LoVo (cell line): ENCODE measurements at places on chromosomes 2 and 18.

DNA sequence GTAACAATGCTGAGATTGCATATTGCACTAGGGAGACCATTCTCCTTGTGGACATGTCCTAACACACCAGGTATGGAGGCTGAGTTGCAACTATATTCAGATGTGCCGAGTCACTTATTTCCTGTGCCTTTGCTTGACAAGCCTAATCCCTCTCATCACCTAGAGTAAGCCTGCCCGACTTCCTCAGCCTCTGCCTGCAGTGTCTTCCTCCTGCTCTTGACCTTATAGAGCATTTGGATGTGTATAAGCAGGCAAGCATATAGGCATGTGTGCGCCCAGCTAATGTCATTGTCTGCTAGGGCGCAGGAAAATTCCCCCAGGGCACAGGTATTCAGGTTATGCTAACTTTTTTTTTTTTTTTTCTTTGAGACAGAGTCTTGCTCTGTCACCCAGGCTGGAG is 316.9 kb downstream of the CDH2 start:
- no peak for DNase-seq

GRCh38 chr18:48929212-48929612 is 21.6 kb downstream of the SMAD7 start:
- DNase-seq: no peak

- DNase-seq: no peak
Observed at GRCh38 chr18:70554854-70555445, 266.1 kb downstream of the SOCS6 start.

DNA sequence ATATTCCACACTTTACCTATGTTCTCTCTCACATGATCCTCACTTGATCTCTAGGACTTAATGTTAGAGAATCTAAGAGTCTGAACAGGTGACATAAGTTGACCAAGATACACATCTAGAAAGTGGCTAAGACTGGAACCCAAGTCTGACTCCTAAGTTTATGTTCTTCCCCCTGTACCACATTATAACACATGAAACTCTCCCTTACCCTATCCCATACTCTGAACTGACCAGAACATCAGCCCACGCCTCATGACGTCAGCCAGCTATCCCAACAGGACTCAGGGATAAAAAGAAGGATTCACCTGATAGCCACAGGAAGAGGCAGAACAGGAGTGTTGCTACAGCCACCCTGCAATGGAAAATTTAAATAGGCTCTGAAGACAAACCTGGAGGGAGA is 392.2 kb downstream of the ZEB2 start:
- DNase-seq: no peak
